ENCODE measurements at places on chromosomes 4 and X. TPM values are rescaled to one million over a fixed set of nuclear protein-coding genes. Genes with fewer than 3 reads are reported as not detected.

- DNase-seq, result no peak
- H3K27ac ChIP-seq, result no peak overlapping the region
- no peaks in the 10 kb centered on the region for H3K36me3 ChIP-seq
- no peak overlapping the region for H3K4me3 ChIP-seq
- H3K4me1 ChIP-seq, result no peaks in the 10 kb centered on the region
Measured at GRCh38 chr4:114941503-114941902, 171.9 kb downstream of the NDST4 start.

DNA sequence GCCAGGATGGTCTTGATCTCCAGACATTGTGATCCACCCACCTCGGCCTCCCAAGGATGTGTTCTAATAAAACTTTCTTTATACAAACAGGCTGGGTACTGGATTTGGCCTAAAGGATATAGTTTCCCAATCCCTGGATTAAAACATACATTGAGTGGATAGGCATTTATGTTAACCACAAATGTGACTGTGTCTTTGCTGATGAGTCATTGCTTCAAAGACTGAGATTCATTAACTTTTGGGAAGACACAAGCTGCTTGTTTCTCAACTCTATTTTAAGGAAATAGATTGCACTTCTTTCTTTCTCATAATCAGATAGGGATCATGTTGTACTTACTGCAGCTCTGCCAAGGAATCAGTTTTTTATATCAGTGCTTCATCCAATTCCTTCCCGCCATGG, 131.3 kb upstream of the AGA start:
- H3K36me3 ChIP-seq, result no peaks in the 10 kb centered on the region
- no peak overlapping the region for H3K4me3 ChIP-seq
- DNase-seq, result no peak
- no peak overlapping the region for H3K27ac ChIP-seq

DNA sequence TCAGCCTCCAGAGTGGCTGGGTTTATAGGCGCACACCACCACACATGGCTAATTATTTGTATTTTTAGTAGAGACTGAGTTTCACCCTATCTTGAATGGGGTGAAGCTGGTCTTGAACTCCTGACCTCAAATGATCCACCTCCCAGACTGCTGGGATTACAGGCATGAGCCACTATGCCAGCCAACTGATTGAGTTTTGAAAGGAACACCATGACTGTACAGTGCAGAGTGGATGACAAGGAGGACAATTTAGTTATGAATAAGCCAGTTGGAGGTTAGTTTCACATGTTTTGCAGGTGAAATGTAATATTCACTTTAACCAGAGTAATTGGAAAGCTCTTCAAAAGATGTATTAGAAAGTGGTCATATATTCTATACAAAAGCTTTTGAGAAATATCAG, 60.8 kb downstream of the PCDH18 start:
- no peak overlapping the region for H3K4me3 ChIP-seq
- DNase-seq, result no peak
- H3K36me3 ChIP-seq, result no peaks in the 10 kb centered on the region

DNA sequence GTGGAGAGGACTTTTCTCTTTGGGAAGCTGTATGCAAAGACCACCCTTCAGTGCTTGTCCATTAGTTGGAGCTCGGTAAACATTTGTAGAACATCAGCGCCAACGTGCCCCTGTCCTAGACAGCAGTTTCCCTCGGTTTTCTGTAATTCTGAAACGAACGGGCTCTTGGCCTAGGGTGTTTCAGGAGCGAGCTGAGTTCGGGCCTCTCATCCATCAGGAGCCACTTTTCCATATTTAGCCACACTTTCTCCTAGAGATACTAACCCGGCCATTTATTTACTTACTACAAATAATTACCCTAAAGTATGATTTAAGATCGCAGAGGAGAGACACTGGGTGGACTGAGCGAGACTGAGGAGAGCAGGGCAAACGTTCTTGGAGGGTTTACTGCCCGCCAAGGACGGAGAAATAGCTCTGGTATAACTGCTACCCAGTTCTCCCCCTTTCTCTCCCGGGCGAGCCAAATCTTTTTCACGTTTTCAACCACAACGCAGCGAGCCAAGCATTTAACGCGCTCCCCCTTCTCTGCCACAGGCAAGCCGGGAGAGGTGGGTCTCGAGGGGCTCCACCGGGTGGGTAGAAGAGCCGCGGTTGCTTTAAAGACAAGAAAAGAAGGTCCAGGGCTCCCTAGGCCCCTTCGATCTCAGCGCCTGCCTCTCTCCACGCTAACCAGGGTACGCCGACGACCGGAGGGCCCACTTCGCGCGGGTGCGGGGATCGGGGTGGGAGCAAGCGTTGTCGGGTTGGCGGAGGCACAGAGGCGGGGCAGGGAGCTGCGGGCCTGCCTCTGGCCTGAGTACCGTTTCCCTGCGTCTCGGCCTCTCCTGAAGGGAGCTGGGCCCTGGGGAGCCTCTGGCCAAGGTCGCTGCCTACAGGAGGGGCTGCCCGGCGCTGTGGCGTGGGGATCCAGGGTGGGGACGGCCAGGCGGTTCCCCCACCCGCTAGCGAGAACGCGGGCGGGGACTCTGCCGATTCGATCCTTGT, 10.8 kb upstream of the PITX2 start:
- no peak overlapping the region for H3K27ac ChIP-seq
- H3K4me3 ChIP-seq, result no peak overlapping the region
- no peak for DNase-seq
- H3K36me3 ChIP-seq, result no peaks in the 10 kb centered on the region
- peaks cover 92% of the 10 kb centered on the region for H3K27me3 ChIP-seq

- no peak overlapping the region for H3K4me3 ChIP-seq
- H3K4me1 ChIP-seq, result no peaks in the 10 kb centered on the region
- DNase-seq, result no peak
- no peaks in the 10 kb centered on the region for H3K27me3 ChIP-seq
- no peaks in the 10 kb centered on the region for H3K36me3 ChIP-seq
- H3K27ac ChIP-seq, result no peak overlapping the region
Measured at GRCh38 chr4:164783976-164784375, 30.0 kb downstream of the SMIM31 start.

- H3K36me3 ChIP-seq, result no peaks in the 10 kb centered on the region
- no peaks in the 10 kb centered on the region for H3K27me3 ChIP-seq
- H3K4me1 ChIP-seq, result peaks cover 23% of the 10 kb centered on the region
- H3K4me3 ChIP-seq, result peak overlapping the region; percentile 22
Measured at GRCh38 chr4:184267673-184268583, 50.3 kb upstream of the ENPP6 start.

- peaks cover 8% of the 10 kb centered on the region for H3K4me1 ChIP-seq
- H3K36me3 ChIP-seq, result no peaks in the 10 kb centered on the region
- no peak overlapping the region for H3K27ac ChIP-seq
- peak overlapping the region; percentile 54 for H3K4me3 ChIP-seq
- DNase-seq, result peak; percentile 67
Measured at GRCh38 chr4:161642708-161643107, 521.1 kb downstream of the FSTL5 start.

- H3K27ac ChIP-seq, result no peak overlapping the region
- DNase-seq, result peak; percentile 38
- H3K4me1 ChIP-seq, result no peaks in the 10 kb centered on the region
- no peaks in the 10 kb centered on the region for H3K36me3 ChIP-seq
- no peaks in the 10 kb centered on the region for H3K27me3 ChIP-seq
Measured at GRCh38 chr4:152454398-152455011, 81.4 kb downstream of the FBXW7 start.

DNA sequence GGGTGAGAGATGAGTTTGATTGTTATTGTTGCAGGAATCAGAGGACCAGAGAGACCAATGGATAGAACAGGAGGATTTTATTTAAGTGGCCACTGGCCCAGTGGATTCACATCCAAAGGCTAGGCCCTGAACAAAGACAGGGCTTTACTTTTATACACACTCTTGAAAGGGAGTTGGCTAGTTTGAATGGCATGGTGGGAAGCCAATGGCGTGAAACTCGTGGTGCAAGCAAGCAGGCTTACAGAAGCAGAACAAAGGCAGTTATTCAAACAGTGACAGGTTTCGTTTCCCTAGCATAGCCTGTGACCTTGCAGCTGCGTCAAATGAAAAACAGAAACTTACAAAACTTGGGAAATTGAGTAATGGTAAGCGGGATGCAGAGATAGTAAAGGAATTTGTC, 110.2 kb upstream of the PRDX4 start:
- no peak overlapping the region for H3K27ac ChIP-seq
- H3K4me1 ChIP-seq, result no peaks in the 10 kb centered on the region
- no peaks in the 10 kb centered on the region for H3K36me3 ChIP-seq
- H3K27me3 ChIP-seq, result no peaks in the 10 kb centered on the region
- DNase-seq, result no peak

Gene SLC9A7
- 7.5 TPM for total RNA-seq

Gene HSFX3
- not detected for total RNA-seq

Gene ALB
- total RNA-seq, result not detected

Gene OTUD5
- 44.3 TPM for total RNA-seq

Gene UBE2D3
- total RNA-seq, result 279 TPM
